ENCODE measurements at places on chromosomes 3 and 15.

- DNase-seq, result peak; percentile 14
Measured at GRCh38 chr3:17894434-17895060, 152.1 kb upstream of the TBC1D5 start.

- no peak for DNase-seq
Measured at GRCh38 chr3:106440672-106441071, 571.9 kb upstream of the CBLB start.

DNA sequence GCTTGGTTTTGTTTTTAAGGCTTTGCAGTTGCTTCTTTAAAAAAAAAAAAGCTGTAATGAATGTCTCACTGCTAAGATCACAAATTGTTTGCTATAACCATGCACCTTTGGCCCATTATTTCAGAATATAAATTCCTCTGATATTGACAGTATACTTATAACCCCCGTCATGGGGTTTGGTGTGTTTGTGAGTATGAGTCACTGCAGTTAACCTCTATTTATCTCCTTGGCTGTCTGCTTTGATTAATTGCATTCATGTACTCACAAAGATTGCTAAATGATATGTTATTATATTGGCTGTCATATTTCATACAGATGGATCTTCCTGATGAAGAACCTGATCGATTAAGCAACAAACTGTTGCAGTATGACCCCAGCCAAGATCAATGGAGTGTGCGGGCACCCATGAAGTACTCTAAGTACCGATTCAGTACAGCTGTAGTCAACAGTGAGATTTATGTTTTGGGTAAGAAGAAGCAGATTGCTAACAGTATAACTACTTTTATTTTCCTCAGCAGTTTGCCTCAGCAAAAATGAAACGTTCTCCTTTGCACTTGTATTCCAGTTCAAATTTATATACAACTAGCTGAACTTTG is 14.9 kb downstream of the KBTBD12 start:
- DNase-seq, result no peak

GRCh38 chr3:31244929-31245817 is 287.6 kb upstream of the STT3B start:
- no peak for DNase-seq

DNA sequence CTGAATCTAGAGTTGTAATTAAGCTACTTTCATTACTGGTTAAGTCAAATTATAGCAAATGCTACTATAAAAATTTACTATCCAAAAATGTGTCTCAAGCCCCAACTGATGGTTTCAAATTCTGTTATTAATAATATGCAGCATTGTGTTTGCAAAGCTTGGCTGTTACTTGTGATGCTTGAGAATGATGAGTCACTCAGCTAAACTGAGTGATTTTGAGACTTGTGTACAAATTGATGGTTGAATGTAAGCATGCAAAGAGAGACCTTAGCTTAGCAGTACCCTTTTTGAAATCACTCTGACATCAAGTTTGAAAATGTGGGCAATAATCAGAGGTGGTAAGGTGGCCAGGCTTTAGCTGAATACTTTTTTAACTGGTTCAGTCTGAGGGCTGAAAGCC is 27.6 kb downstream of the OPA1 start:
- DNase-seq, result no peak

DNA sequence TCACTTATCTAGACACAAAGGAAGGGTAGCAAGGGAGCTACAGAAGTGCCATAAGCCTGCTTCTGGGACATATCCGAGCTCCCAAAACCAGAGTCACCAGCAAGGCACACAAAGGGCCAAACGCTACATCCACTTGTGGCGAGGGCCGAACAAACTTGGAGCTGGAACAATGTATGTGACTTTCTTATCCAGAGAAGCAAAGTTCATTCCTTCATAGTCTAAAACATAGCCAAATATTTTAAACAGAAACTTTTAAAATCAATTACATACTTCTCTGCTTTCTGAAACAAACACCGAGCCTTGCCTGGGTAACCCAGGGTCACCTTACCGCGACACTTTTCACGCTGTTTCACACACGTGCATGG is 15.9 kb downstream of the ZXDC start:
- DNase-seq, result no peak

DNA sequence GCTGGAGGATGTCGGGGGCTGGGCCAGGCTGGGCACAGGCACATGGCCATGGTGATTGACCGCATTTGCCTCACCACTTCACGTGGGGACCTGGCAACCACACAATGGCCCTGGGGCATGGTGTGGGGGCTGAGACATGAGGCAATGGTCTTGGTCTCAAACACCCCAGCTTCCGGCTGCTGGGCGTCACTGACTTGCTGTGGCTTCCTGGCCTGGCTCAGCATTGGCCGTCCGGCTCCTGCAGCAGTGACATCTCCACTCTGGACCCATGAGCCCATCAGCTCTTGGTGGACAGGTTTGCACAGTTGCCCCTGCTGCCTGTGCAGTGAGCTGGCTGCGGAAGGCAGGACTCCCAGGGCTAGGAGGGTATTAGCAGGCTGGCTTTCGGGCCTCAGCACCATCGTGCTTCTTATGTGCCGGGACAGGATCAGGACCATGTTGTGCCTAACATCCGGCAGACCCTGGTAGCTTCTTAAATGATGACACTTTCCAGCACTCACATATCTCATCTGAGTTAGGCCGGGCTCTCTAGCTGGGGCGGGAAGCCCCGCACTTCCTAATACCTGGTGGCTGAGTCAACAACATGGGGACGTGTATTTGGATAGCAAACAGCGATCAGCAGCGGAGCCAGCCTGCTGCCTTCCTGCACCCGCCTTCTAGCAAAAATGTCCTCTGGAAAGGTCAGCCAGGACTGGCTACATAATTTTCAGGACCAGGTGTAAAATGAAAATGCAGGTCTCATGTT is 34.1 kb downstream of the ZNF710 start:
- no peak for DNase-seq

GRCh38 chr3:178152031-178152806 is 384.0 kb upstream of the KCNMB2 start:
- no peak for DNase-seq

DNA sequence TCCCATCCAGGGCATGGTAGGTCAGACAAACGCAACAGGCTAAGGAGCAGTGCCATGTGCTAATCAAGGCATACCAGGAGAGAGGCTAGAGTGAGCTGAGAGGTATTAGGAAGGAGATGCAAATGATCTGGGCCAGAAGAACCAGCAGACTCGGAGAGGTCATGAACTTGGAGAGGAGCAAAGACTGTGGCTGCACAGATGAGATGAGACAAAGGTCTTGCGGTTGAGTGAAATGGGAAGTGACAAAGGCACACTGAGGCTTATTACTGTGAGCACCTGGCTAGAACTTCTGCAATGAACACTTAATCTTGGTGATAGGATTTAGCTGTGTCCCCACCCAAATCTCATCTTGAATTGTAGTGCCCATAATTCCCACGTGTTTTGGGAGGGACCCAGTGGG is 380.2 kb downstream of the ULK4 start:
- no peak for DNase-seq

- peak; percentile 49 for DNase-seq
Measured at GRCh38 chr15:38389924-38390542, 63.9 kb upstream of the FAM98B start.

DNA sequence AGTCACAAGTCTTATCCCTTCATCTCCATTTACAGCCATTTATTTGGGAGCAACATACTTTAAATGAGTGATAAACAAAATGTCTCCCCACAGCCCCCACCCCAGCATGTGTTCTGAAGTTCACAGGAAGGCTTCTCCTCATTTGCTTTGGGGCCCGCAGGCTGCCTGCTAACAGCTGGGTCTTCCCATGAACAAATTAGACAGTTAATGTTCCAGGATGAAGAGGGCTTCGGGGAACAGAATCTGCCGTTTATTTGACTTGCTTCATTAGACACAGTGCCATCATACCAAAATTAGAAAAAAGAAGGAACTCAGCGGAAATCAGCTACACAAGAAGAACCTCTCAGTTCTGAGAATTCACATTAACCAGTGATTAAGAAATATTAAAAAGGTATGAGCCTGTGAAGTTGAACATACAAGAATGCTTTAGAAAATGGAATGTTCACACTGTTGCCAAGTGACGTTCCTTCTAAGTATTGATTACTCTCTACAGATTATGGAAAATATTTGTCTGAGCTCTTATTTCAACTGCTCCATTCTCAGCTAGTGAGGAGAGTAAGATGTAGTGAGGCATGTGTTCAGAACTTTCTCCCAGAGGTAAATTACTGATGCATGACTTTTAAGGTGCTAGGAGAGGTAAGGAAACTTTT is 107.5 kb upstream of the THBS1 start:
- no peak for DNase-seq

GRCh38 chr3:140767566-140767965 is 89.7 kb downstream of the TRIM42 start:
- no peak for DNase-seq

DNA sequence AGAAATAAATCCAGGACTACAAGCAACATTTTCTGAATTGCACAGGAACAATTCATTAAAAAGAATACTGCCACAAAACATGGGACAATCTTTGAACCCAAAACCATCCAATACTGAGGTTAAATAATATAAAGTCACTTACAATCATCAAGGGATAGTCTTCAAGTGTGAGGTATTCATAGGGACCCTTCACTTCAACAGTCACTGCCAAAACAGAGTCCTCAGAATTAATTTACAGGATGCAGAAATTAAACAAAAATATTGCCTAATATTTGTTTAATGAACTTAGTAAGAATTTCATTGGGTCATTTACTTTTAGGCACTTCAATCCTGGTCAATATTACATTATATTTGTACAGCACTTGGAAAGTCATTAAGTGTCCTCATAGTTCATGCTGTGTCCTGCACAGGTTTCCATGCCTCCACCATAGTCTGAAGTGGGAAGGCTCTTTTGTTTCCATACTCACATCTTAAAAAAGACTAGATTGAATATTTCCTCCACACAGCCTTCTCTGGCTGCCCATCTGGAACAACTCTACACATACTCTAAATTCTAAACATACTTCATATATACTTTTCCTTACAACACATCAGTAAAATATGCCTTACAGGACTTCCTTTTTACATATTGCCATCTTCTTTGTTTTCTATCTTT is 31.6 kb upstream of the VPS39 start:
- DNase-seq, result no peak

- no peak for DNase-seq
Measured at GRCh38 chr3:53729159-53729558, 117.1 kb downstream of the CHDH start.

DNA sequence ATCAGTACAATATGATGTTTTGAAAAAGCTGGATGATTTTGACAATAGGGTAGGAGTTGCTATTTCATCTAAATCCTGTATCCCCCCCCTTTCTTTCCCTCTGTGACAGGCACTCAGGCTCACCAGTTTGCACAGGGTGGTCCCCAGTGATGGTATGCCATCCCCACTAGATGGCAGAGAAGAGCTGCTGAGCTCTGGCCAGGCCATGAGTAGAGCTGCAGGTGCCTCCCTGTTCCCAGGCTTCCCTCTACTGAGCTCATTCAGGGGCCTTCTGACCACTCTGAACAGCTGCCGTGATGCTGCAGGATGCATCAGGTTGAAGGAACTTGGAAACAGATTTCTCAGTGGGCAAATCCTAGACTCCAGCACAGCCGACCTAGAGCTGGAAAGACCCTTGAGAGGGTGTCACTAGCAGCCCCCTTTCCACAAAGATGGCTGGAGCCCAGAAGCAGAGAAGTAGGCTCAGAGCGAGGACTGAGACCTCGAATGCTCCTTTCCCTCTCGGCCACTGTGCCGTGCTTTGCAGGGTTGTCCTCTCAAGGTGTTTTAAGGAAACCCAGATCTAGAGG is 45.1 kb downstream of the EFCAB12 start:
- peak; percentile 24 for DNase-seq

All from stimulated activated CD8-positive, alpha-beta memory T cell treated with anti-CD3 and anti-CD28 coated beads, Interleukin-2, amount 100 ng/mL, for 48 hours (primary cell).